NCI-H1092 treated with DMSO at 0.1 percent for 48 hours (cell line): ENCODE measurements at places on chromosomes 7 and 10.

GRCh38 chr7:121198502-121198901 is 130.3 kb upstream of the WNT16 start:
- DNase-seq: no peak

- peak; percentile 44 for DNase-seq
Measured at GRCh38 chr7:123643495-123644441, 11.9 kb upstream of the LMOD2 start.

DNA sequence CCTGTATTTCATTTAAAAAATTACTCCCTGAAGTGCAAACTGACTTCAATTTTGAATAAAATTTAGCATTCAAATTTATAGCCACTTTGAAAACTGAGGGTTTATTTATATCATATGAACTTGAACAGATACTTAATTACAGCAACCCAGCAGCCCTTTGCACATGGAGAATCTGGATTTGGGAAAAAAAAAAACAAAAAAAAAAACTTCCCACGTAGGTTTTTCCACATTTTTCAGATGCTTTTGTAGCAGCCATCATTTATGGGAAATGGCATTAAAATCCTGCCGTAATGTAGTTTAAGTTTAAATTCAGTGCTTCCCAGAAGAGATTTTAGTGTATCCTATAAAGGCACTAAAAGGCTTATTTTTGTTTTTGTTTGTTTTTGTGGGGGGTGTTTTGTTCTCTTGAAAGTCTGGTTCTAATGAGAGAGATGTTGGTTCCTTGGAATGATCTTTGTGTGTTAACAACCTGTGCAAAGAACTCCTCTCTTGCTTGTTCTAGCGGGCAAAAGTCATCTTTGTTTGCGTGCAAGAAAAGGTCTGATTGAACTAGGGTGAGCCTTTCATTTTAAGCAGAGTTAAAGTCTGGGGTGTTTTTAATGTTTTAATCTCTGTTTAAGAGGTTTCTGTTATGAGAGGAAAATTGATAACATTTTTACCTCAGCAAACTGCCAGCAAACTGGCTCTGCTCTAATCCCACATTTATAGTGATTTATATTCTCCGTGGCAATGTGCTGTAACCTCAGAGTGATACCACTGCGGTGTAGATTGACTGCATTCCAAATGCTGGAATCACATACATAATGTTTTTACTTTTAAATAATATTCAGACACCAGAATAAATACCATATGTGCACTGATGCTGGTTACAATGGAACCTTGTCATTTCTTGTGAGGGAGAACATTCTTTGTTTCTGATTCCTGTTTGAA is 105.5 kb downstream of the WNT2 start:
- DNase-seq: no peak

DNA sequence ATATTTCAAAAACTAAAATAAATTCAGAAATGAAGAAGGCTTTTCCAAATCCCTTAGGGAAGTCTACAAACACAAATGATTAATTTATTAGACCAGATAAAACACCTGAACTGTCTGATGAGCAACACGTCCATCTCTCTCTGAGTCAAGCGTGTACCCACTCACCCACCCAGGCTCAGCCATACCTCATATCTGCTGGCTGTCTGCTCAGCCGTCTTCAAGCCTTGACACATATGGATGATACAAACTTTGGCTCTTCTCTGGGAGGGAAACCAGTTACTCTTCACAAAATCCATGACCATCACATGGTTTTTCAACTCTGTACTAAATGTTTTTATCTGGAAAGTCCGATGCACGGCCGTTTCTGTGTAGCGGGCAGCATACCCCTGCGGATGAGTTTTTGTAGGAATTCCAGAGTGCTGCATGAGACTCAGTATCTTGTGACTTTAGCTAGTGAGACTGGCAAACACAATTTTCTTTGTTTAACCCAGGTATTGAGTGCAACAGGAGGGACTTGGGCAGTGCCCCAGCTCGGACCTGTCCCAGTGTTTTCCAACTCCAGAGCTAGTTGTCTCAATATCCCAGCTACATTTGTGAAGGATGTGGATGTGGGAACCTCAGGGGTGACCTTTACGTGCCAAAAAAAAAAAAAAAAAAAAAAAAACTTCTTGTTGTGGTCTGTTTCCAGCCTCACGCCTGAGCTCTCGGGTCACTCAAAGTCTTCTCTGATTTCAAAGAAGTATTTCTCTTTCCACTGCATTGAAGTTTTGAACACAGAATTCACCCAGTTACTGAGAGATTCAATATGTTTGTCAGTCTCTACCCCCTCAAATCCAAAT is at the start of gene C10orf90:
TSS of gene C10orf90 (minus strand) at position 638 of the 839 bp plus-strand sequence. CDS start at position 425, 213 bp downstream.
- DNase-seq: no peak

GRCh38 chr7:88071994-88072714 is 138.1 kb downstream of the ADAM22 start:
- no peak for DNase-seq

GRCh38 chr10:58481569-58482109 is 31.0 kb upstream of the BICC1 start:
- DNase-seq: no peak

DNA sequence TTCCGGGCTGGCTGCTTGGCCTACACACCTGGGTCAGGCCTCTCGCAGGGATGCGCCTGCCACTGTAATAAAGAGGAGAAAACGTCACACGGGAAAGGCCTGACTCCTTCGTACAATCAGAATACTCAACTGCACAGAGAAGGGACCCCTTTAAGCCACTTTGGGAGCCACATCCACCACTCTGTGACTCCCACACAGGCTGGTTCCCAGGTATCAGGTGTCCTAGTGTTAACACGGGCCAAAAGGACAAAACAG is 5.8 kb upstream of the ZNF736 start:
- no peak for DNase-seq

DNA sequence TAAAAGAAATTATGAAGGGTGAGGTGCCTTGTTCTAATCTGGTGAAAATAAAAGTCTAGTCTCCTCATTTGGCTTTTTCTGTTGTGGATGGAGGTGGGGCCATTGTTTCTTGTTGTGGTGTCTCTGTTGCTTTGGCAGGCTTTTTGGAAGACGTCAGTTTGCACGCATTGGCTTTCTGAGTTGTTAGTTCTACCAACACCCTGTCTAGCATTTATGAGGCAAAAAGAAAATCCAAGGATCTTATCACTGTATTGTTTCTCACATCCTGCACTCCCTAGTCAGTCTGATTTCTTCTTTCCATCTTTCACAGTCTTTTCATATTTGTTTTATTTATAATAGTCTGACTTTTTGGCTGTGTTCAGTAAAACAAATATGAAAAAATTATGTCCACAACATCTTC is 898.3 kb downstream of the REEP3 start:
- no peak for DNase-seq

DNA sequence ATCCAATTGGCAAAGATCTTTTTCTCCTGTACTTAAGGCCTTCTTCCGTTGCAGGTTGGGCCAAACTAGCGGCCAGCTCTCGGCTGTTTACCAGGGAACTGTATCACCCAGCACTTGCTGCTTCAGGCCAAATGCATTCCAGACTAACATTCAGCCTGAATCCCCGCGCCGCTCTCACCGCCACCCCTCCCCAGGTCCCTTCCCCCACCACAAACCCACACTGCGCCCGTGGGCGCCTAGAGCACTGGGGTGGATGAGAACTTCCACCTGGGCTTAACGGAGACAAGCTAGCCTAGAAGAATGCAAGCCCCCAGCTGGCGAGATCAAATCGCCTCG is 676 bp downstream of the TCAF1 start:
- no peak for DNase-seq
